ENCODE measurements at places on chromosomes 2 and 18.

DNA sequence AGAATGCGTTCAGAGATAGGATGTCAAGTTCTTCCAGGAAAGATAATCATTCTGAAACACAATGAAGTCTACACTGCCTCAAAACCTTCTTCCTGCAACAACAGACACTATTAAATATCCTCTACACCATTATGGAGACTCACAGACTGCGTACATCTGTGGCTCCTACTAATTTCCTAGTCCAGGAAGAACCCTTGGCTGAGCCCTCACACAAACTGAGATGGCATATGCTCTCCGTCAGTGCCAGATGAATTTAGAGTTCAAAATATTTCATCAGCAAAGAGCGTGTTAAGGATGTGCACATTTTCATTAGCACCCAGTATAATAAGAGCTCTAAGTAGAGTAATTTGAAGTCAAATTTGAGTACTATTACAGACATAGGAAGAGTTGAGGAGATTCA, 117.2 kb downstream of the TCF4 start:
- DNase-seq = no peak

GRCh38 chr2:75480971-75481836, 79.5 kb downstream of the EVA1A start:
- DNase-seq = no peak

DNA sequence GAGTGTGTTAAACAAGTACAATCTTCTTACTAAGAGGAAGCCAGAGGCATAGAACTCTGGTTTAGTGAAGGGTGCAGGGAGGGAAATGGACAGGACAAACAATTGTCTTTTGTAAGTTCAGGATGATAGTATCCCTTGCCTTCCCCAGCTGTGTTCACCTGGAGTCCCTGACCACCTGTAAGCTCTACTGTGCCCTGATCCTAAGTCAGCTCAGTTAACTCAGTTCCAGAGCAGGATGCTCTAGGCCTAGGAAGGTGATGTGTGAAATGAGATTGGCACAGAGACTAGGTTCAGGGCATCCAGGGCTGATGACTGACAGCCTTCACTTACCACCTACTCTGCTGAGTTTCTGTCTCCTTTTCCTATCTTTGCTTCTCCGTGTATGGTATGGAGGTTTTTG, 333.0 kb downstream of the SUCLG1 start:
- DNase-seq = no peak

DNA sequence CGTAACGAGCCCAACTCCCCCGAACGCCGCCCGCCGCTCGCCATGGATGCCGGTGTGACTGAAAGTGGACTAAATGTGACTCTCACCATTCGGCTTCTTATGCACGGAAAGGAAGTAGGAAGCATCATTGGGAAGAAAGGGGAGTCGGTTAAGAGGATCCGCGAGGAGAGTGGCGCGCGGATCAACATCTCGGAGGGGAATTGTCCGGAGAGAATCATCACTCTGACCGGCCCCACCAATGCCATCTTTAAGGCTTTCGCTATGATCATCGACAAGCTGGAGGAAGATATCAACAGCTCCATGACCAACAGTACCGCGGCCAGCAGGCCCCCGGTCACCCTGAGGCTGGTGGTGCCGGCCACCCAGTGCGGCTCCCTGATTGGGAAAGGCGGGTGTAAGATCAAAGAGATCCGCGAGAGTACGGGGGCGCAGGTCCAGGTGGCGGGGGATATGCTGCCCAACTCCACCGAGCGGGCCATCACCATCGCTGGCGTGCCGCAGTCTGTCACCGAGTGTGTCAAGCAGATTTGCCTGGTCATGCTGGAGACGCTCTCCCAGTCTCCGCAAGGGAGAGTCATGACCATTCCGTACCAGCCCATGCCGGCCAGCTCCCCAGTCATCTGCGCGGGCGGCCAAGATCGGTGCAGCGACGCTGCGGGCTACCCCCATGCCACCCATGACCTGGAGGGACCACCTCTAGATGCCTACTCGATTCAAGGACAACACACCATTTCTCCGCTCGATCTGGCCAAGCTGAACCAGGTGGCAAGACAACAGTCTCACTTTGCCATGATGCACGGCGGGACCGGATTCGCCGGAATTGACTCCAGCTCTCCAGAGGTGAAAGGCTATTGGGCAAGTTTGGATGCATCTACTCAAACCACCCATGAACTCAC, 673 bp downstream of the PCBP1 start:
- DNase-seq = no peak

- DNase-seq = no peak
These were observed 129.7 kb upstream of the OSR1 start for GRCh38 chr2:19488009-19488691.

DNA sequence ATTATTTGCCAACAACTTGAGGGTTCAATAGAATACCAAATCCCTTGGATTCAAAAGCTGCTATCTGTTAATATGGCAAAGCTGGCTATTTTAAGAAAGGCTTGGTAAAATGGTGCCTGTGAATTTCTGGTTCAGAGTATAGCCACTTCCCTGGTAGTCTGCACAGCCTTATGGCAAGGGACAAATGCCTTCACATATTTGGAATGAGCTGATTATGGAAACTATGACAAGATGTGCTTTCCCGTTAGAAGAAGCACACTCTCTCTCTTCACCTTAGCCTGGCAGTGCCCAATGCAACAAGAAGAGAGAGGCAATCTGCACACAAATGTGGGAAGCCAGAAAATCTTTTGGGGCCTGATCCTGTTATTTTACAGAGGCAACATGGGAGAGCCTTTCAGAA, 47.5 kb upstream of the MAP3K20 start:
- DNase-seq = no peak

DNA sequence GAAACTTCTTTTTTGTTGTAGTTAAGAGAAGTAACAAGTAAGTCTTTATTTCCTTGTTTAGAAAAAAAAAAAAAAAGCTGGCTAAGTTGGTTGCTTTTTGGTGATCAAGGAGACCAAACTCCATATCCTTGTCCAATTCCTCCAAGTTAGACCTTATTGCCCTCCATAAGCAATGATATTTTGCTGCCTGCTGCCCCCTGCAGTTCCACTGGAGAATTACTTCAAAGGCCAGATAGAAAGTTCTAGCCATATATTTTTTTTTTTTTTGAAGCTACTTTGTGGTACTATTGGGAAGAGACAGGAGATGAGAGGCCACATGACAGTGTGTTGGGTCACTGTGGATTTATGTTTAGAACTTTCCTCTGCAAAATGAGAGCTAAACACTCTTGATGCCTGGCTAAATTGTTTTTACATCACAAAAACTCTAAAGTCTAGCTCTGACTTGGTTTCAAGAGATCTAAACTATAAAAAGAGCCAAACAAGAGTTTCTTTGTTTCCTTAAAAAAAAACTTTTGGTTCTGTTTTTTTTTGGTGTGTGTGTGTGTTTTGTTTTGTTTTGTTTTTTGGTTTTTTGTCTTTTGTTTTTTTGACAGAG, 80.7 kb upstream of the RASGRP3 start:
- DNase-seq = peak; percentile 28

DNA sequence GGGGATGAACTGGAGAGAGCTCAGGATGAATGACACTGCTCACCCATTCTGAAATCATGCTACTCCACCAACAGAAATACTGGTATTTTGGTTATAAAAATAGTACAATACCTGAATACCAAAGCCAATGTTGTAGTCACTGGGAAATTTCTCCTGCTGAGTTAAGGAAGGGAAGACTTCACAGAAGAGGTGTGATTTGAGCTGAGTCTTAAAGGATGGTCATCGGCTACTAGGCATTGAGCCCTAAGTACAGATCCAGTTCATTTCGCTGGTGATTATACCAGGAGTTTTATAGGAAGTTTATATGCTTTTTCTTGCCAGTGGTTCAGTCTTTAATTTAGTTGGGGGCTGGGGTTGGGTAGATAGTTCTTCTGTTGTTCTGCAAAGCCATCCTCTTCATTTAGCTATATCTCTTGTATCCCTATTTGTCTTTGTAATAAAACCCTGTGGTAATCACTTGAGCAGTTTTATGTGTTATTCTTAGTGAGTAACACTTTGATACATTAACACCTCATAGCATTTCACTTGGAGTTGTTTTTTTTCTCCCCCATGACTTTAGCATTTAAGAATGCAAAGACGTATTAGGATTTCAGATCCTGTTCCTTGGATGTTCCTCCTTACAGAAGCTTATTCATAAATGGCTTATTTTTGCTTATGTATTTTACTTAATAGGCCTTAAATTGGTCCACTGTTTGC, 239.9 kb upstream of the FOSL2 start:
- DNase-seq = no peak

DNA sequence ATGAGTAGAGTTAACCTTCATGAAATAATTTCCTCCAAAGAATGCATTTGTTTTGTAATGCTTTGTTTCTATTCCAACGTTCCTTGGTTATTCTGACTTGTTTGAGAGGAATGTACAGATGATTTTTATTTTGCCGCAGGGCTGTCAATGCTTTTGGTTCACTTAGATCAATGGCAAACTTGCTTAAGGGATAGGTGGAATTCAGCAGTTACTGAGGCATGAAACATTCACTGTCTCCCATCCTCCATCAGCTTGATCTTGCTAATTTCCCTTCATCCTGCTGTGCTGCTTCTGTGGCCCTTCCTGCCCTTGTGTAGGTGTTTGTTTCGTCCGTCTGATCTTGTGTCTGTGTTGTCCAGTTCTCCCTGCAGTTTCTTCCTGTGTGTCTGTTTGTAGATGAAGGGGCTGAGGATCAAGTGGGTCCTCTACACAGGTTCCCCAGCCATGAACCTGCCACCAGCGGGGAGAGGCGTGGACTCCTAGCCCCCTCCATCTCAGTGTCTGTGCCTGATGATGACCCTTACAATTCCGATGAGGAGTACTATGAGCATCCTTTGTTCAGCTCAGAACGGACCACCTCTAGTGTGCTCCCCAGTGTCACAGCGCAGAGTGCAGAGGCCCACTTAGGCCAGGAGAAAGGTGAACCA, 84.2 kb upstream of the UNC80 start:
- no peak for DNase-seq

- no peak for DNase-seq
These were observed 8.4 kb downstream of the PHLPP1 start for GRCh38 chr18:62723666-62724281.

GRCh38 chr2:100242891-100243619, 79.2 kb downstream of the LONRF2 start:
- DNase-seq = no peak

DNA sequence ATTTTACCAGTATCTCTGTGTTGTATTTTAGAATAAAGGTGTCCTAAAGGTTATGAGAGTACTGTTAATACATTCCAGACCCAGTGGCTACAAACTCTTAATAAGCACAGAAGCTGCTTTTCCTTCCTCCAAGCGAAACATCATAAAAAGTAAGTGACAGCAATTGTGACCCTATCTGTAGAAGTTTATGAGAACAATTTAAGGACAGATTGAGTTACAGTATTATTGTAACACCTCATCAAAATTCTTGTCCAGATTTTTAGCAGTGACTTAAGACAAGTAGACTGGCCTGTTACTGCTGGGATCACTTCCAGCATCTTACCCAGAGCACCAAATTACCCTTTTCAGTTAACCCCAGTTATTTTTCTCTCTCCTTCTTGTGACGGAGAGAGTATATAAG, 154.6 kb downstream of the ERBB4 start:
- no peak for DNase-seq

DNA sequence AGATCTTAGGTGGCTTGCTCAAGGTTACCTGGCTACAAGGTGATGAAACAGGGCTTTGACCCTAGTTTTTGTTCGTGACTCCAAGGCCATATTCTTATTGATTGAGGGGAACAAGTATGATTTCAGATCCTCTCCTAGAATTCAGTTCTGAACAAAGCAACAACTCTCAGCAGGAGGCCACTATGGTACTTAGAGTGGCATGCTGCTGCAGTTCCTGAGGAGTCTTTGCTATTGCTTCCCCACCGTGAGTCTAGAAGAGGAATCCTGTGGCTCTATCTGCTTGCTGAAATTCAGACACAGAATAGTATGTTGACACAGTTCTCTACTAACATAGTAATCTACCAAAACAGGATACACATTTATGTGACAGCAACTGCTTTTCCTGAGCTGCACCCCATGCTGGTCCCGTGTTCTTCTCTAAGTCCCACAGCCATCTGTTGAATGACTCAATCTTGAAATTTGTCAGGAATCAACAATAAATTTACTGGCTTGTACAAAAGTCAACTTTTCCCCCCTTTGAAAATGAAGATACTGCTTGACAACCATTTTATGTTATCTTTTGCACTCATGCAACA, 4.1 kb downstream of the TGFBRAP1 start:
- DNase-seq = no peak

- DNase-seq = no peak
These were observed 422.9 kb upstream of the TRIB2 start for GRCh38 chr2:12293874-12294273.

GRCh38 chr2:134190062-134190806, 63.6 kb upstream of the MGAT5 start:
- DNase-seq = no peak

GRCh38 chr2:121502246-121502645, 28.4 kb upstream of the RNU4ATAC start:
- no peak for DNase-seq

GRCh38 chr2:28698545-28698944, 53.1 kb upstream of the PPP1CB start:
- DNase-seq = no peak

GRCh38 chr2:206083602-206084438, 2.2 kb downstream of the INO80D start:
- no peak for DNase-seq

DNA sequence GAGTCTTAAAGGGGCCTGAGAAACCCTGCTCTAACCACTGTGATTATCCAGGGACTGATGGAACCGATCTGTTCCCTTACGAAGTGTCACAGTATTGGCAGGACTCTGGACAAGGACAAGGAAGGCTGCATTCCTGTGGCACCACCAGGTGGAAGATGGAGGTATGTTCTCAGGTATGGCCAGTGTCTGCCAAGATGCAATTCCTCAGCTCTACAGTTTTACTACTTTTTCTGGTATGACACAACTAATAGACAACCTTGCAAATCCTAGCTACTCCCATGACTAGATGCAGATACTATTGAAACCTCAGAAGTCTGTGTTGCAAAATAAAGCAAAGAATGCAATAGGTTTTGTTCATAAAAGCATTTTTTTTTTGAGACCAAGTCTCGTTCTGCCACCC, 14.6 kb downstream of the RAB31 start:
- DNase-seq = no peak

- peak; percentile 95 for DNase-seq
These were observed at the start of gene MRPL53 for GRCh38 chr2:74472086-74472944. TSS of gene MRPL53 (minus strand) at chr2:74472680. CDS start at chr2:74472660, 20 bp downstream.

- DNase-seq = no peak
These were observed 690.3 kb downstream of the MBD2 start for GRCh38 chr18:53534203-53534602.

- DNase-seq = no peak
These were observed 35.7 kb upstream of the MAT2A start for GRCh38 chr2:85503168-85503850.

- DNase-seq = no peak
These were observed 70.1 kb downstream of the GTF3C3 start for GRCh38 chr2:196729418-196729817.

- DNase-seq = no peak
These were observed 57.8 kb downstream of the AFTPH start for GRCh38 chr2:64581777-64582539.

DNA sequence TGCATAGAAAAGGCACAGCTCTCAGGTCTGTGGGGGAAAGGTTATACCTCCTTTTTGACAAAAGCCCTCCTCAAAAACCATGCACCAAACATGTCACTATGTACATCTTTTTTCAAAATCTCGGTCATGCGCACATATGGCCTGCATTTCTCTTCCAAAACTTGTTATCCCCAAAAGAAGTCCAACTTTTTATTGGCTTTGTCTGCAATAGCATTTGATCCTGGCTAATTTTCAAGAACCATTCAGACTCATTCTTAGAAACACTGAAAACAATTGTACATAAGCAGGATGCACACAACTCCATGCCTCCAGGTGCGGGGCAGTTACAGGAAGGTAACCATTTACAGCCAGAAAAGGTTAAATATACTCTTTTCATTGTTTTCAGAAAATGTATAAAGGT, 21.9 kb downstream of the SERTAD2 start:
- DNase-seq = no peak

All from T-cell (primary cell).